Activated CD8-positive, alpha-beta memory T cell treated with anti-CD3 and anti-CD28 coated beads for 4 hours (primary cell): ENCODE measurements at places on chromosomes 5 and 9.

- no peak for DNase-seq
Measured at GRCh38 chr5:41418220-41419031, 92.0 kb downstream of the PLCXD3 start.

DNA sequence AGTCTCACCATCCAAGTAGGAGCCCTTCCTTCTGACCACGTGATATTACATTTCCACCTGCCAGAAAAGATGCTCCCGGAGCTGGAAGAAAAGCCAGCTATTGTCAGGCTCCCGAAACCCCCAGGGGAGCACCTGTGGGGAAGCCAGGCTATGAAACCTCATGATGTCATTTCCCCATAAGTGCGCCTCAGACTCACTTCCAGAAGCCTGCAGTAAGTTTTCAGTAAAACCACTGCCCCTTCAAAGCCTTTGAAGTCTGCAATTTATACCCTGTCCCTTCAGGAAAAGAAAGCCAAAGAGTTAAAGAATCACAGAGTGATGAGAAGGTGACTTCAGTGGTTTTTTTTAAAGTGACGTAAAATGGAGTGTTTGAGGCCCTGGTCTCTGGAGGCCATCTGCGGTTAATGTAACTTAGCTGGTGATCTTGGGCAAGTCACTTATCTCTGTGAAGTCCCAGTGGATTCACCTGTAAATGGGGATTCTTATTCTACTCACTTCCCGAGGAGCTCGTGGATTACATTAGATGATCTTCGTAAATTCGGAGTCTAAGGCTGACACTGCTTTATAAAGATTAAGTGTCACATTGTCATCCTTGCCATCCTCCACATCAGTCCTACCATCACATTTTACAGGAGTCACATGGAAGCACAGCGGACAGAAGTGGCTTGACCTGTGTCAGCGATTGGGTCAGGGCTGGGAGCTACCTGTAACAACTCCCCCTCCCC, 2.6 kb upstream of the SEMA6A start:
- DNase-seq = no peak

- no peak for DNase-seq
Measured at GRCh38 chr5:155368490-155368889, 354.9 kb downstream of the KIF4B start.

GRCh38 chr9:114085387-114085789, 7.3 kb upstream of the AMBP start:
- no peak for DNase-seq

- DNase-seq = no peak
Measured at GRCh38 chr9:69946800-69947437, 96.7 kb upstream of the MAMDC2 start.

DNA sequence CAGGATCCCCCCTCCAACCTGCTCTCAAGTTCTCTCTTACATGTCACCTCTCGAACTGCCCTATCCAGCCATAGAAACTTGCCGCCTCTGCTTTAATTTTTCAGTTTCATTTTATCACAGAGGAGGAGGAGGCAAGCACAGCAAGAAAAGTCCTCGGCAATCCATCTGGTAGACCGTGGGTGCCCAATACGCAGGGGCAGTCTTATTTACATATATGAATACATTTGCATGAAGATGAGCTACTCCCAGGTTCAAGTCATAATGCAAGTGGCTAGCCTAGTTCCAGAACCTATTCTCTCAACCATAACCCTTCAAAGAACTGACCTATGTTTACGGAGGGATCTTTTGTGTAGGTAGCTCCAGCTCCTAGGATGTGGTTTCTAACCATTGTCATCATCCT, 223.2 kb upstream of the PANK3 start:
- DNase-seq = no peak

GRCh38 chr5:664343-664993, 28.7 kb downstream of the TPPP start:
- no peak for DNase-seq

DNA sequence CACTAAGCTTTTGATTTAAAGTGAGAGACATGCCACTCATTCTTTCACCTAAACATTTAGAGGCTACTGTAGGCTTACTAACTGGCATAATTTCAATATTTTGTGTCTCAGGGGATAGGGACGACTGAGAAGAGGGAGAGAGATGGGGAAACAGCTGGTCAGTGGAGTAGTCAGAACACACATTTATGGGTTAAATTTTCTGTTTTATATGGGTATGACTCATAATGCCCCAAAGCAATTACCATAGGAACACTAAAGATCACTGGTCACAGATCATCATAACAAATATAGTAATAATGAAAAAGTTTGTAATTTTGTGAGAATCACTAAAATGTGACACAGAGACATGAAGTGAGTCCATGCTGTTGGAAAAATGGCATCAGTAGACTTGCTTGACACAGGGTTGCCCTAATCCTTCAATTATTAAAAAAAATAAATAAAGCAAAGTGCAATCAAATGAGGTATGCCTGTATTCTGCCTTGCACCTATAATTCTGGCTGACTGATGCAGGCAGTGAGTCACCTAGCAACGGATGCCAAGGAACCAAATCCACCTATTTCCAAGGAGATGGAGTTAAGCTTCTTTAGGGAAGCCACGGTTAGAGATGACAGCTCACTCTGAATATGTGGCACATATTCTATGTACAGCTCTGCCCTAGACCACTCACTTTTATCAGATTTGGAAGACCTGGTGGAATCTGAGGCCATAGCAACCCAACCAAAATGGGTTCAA, 166.1 kb downstream of the MARCHF11 start:
- DNase-seq = no peak

GRCh38 chr5:82613891-82614290, 335.7 kb upstream of the RPS23 start:
- DNase-seq = no peak

GRCh38 chr5:133952729-133953567, 15.5 kb downstream of the C5orf15 start:
- DNase-seq = no peak

- DNase-seq = no peak
Measured at GRCh38 chr5:111422245-111422644, 90.1 kb downstream of the STARD4 start.

- DNase-seq = no peak
Measured at GRCh38 chr5:36915653-36916052, 39.1 kb downstream of the NIPBL start.

DNA sequence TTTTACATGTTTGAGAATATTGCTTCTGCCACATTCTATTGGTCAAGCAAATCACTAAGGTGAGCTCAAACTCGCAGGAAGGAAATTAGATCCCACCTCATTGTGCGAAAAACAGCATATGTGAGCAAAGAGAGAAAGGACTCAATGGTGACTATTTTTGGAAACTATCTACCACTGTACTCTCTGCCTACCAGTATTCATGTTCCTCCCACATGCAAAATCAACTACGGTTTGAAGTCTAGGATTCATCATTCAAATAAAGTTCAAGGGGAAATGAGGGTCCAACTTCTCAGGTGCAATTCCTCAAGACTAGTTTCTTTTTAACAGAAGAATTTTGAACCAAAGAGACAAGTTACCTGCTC, 60.6 kb downstream of the FAM174A start:
- no peak for DNase-seq

- DNase-seq = no peak
Measured at GRCh38 chr9:81664638-81665222, 24.6 kb downstream of the TLE1 start.

DNA sequence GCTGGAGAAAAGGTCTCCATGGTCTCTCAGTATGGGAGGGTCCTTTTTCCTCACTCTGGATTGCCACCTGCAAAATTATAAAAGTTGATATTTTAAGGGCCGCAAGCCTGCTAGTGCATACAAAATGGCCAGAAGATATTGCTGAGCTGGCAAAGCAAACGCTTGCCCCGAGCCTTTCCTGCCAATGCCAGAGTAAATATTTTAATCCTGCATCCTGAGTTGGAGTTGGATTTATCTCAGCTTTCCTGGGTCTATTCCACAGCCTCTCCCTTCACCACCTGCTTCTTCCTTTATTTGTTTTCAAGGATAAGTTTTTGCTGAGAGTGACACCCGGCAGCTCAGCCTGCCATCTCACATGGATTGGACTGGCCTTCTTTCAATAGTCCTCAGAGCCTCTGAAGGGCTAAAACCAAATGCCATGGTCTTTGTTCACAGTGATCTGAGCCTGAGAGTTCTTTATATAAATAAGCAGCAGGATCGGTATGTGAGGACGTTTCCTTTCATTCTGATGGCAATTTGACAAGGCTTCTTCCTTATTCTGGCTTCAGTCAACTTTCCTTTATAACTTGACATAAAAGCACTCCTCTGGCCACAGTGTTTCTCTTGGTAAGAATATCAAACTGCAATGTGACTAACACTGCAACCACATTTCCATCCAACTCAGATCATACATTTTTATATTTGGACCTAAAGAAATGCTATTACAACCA, 170.1 kb downstream of the ADAMTS12 start:
- no peak for DNase-seq

DNA sequence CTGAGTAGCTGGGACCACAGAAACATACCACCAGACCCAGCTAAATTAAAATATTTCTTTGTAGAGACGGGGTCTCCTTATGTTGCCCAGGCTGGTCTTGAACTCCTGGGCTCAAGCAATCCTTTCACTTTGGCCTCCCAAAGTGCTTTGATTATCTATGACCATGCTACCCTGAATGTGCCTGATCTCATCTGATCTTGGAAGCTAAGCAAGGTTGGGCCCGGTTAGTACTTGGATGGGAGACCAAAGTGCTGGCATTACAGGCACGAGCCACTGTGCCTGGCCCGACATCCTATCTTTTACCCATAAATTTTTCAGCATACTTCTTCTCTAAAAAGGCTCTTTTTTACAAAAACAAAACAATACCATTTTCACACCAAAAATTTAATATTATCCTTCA, 137.0 kb upstream of the LRRTM2 start:
- DNase-seq = no peak

GRCh38 chr5:31036411-31036810, 157.1 kb upstream of the CDH6 start:
- no peak for DNase-seq

- no peak for DNase-seq
Measured at GRCh38 chr9:113520109-113520642, 56.6 kb downstream of the RGS3 start.

GRCh38 chr9:101054657-101055056, 26.1 kb downstream of the PLPPR1 start:
- DNase-seq = no peak

DNA sequence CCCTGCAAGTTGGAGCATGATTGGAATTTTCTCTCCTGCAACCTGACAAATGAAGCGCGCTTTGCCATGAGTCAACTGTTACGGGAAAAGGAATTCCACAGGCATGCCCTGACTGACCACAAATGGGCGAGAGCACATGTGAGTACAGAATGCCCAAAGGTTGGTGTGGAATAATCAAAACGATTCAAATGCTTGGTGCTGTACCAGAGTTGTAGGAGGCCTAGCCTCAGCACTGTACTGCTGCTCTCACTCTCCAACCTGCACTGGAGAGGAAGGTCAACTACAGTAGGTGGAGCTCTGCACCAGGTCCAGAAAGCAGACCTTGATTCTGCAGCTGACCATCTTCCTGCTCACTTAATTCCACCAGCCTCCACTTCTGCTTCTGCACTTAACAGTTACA, 406.9 kb upstream of the ACTBL2 start:
- DNase-seq = no peak

DNA sequence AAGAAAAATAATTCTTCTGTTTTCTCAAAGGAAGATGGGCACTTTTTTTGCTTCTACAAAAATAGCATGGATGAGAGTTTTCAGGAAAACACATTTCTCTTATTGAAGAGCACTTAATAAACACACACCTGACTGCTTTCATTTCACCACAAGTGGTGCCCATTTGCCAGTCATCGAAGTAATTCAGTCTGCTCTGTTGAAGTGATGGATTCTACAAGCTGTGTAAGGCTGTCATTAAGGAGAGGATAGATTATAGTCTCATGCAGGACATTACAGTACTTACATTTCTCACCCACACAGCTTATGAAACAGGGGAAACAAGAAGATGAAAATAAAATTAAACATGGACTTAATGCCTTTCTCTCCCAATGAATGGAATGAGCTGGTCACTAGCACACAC, 165.2 kb downstream of the NR2F1-AS1 start:
- DNase-seq = no peak

DNA sequence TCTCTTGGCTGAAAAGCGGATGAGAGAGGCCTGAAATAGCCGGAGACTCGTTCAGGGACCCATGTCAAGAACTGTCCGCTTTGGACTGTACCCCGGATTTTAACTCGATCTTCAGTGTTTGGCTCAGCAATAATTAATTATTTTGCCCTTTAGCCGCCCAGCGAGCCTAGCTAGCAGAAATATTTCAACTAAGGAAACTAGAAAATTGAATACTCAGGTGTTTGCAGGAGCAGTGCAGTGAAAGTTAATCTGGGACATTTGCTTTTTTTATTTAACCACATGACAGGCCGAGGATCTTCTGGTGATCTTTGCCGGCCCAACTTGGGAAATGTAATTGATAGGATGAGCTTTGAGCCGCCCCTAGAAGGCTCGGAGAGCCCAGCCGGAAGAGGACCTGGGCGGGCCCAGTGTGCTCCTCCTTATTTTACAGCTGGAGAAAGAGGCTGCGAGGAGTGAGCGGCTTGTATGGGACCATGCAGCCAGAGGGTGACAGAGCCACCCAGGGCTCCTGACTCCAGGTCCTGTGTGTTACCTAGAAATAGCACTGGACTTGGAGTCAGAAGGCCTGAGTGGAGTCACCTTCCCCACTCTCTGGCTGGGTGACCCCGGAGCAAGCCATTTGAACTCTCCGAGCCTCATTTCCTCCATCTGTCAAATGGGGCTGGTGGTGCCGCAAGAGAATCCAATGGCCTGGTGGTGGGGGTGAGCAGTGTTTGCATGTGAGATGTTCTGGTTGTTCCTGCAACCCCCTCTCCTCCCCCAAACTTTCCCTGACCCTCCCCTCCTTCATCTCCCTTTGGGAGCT, 2.4 kb downstream of the PPARGC1B start:
- DNase-seq = no peak

DNA sequence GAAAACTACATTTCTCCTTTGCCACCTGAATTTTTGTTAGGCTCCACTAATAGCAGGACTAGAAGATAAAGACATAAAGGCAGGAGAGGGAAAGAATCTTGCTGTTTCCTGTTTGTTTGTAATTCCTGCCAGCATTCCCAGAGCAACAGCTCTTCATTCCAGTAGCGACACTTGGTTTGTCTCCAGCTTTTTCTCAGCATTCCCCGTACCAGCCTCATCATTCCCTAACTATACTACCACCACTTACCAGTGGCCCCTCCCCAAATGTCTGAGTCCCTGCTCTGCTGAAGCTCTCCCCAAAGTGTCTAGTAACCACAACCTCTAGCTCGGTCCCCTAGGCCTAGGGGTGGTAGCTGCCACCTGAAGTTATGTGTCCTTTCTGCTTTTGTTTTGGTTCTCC, 18.6 kb downstream of the CETN3 start:
- DNase-seq = no peak

GRCh38 chr5:107476783-107477182, 194.0 kb downstream of the EFNA5 start:
- no peak for DNase-seq

DNA sequence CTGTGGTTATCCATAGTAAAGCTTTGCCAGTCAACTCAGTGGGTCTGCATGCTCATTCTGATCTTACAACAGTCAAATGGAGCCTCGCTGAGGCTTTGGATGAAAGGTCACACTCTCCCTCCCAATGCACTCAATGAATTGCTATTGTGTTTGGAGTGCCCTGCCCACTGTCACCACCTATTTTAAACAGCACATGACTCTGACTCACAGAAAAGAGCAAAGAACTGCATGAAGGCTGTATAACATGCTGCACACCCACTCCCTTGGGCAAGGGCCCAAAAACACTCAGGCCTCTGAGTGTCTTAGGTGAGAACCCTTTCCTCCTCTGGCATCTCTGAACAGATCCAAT, 118.7 kb upstream of the CCDC112 start:
- DNase-seq = no peak

- no peak for DNase-seq
Measured at GRCh38 chr5:141465351-141465750, 10.4 kb upstream of the PCDHGC3 start.
